ENCODE measurements at places on chromosomes 3 and 15. TPM values are rescaled to one million over a fixed set of nuclear protein-coding genes. Genes with fewer than 3 reads are reported as not detected.

Gene IL20RB
- polyA plus RNA-seq: 4.0 TPM

Gene DGKG
- not detected for polyA plus RNA-seq

DNA sequence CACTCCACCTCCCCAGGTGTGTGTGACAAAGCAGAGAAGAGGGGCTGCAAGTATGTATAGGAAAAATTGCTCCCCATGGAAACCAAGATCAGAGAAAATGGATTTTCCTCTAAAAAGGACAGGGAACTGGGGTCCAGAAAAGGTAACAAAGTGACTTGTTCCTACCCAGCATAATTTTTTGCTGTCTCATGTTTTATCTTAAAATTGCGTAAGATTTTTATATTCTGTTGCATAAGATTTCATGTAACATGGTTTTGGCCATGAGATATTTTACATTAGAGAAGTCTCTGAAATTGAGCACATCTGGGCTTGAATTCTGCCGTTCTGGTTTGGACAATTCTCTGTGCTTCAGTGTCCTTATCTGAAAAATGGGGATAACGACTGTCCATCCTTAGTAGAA lies 335.7 kb upstream of the RORA start:
- no peak for DNase-seq

Gene GOLGA8G
- polyA plus RNA-seq: not detected

DNA sequence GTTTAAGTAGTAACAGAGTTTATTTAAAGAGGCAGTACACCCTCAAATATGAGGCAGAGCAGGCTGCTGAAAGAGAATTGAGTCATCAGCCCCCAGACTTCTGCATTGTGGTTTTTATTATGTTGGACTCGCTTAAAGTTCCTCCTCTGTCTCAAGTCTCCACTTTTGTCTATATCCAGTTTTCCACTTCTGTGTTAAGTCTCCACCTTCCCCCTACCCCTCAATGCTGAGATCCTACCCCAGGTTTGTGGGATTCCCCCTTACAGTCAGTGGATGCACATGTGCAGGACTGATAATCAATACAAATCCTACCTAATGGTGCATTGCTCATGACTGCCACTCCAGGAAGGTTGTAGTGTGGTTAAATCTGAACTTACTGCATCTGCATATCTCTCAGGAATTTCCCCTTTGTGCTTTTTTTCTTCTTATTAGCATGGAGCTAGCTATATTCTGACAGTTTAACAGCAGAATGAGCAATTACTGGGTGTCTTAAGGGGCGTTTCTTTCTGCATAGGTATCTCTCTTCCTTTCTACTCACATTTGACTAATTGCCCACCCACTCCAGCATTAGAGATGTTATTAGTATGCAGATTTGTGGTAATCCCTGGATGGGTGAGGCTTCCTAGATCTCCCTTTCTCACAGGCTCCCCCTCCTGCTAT lies 11.9 kb upstream of the CD200R1L start:
- no peak for DNase-seq

All from BJ (cell line).